GM23248 (cell line): ENCODE measurements at places on chromosomes 6 and 20. TPM values are rescaled to one million over a fixed set of nuclear protein-coding genes. Genes with fewer than 3 reads are reported as not detected.

The PERP gene
- 24.8 and 28.5 TPM in 2 replicates for total RNA-seq

DNA sequence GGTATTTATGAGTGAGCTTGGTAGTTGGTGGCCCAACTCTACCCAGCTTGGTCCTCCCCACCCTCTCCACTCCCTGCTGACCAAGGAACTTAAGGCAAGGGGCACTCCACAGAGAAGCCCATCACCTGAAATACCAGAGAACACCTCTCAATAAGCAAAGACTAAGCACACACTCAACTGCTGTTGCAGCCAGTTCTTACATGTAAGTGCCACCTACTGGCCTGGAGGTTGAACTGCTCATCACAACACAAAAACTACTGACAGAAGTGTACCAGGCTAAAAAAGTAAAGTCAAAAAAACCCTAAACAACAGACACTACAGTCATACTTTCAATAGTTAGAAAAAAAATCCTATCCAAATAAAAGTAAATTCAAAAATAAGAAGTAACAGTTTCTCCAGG is 146.2 kb downstream of the FAM83B start:
- H3K27me3 ChIP-seq, result no peaks in the 10 kb centered on the region
- peak; percentile 14 for DNase-seq
- H3K27ac ChIP-seq, result no peak overlapping the region

GRCh38 chr6:31727717-31728671 is 1.1 kb downstream of the DDAH2 start:
- peaks cover 35% of the 10 kb centered on the region for H3K36me3 ChIP-seq
- peak overlapping the region; percentile 75 for H3K4me3 ChIP-seq
- H3K27me3 ChIP-seq, result no peaks in the 10 kb centered on the region
- H3K4me1 ChIP-seq, result peaks cover 6% of the 10 kb centered on the region; the same call in 1 of the 2 replicates
- DNase-seq, result peak; percentile 57

- peaks cover 4% of the 10 kb centered on the region; the same call in 1 of the 2 replicates for H3K27me3 ChIP-seq
- no peaks in the 10 kb centered on the region for H3K4me1 ChIP-seq
- no peak overlapping the region for H3K4me3 ChIP-seq
- H3K36me3 ChIP-seq, result no peaks in the 10 kb centered on the region
These were observed 83.9 kb upstream of the BTBD3 start for GRCh38 chr20:11833825-11834224.

- peak; percentile 75 for DNase-seq
- peak overlapping the region; percentile 36; the same call in 1 of the 2 replicates for H3K4me3 ChIP-seq
- H3K27me3 ChIP-seq, result no peaks in the 10 kb centered on the region
- H3K4me1 ChIP-seq, result 0 out of 2 replicates have a peak, but pooled peaks cover 4% of the 10 kb centered on the region
- no peak overlapping the region for H3K27ac ChIP-seq
- no peaks in the 10 kb centered on the region for H3K36me3 ChIP-seq
These were observed 121.9 kb upstream of the ZFP64 start for GRCh38 chr20:52313341-52313963.

GRCh38 chr6:113353392-113353791 is 503.8 kb upstream of the MARCKS start:
- peak overlapping the region; percentile 75 for H3K27ac ChIP-seq
- peaks cover 49% of the 10 kb centered on the region for H3K4me1 ChIP-seq
- H3K27me3 ChIP-seq, result no peaks in the 10 kb centered on the region
- peak; percentile 29 for DNase-seq
- H3K4me3 ChIP-seq, result no peak overlapping the region
- no peaks in the 10 kb centered on the region for H3K36me3 ChIP-seq

DNA sequence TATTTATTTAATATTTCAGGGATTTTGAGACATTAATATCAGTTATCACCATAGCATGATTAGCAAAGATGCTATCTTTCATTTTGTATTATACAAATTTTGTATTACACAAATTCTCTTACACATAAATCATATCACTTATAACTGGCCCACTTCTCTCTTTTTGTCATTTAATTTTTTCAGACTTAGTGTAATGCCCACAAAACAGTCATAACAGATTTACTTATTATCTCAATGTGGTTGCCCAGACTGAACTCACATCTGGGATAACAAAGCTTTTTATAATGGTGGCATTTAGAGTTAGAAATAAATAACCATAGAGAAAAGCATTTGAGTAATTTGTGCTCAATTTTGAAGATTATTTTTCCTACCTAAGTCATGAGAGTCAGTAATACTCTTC is 148.3 kb downstream of the TFAP2B start:
- DNase-seq, result no peak
- no peaks in the 10 kb centered on the region for H3K27me3 ChIP-seq
- H3K4me3 ChIP-seq, result no peak overlapping the region
- H3K36me3 ChIP-seq, result no peaks in the 10 kb centered on the region
- H3K4me1 ChIP-seq, result no peaks in the 10 kb centered on the region

GRCh38 chr6:75076009-75076408 is 129.8 kb downstream of the COL12A1 start:
- H3K4me3 ChIP-seq, result no peak overlapping the region
- DNase-seq, result no peak
- H3K27ac ChIP-seq, result no peak overlapping the region
- H3K27me3 ChIP-seq, result no peaks in the 10 kb centered on the region

The CALHM4 gene
- not detected in 2 replicates for total RNA-seq

GRCh38 chr6:45619211-45619760 is 241.6 kb upstream of the SUPT3H start:
- no peaks in the 10 kb centered on the region for H3K36me3 ChIP-seq
- H3K4me1 ChIP-seq, result peaks cover 6% of the 10 kb centered on the region
- no peak for DNase-seq

- no peaks in the 10 kb centered on the region for H3K27me3 ChIP-seq
- H3K4me3 ChIP-seq, result peak overlapping the region; percentile 76
- no peaks in the 10 kb centered on the region for H3K36me3 ChIP-seq
- peak; percentile 43 for DNase-seq
- H3K4me1 ChIP-seq, result peaks cover 6% of the 10 kb centered on the region; the same call in 1 of the 2 replicates
These were observed 1.2 kb downstream of the PM20D2 start for GRCh38 chr6:89146718-89147700.

GRCh38 chr6:79872986-79873385 is 74.4 kb downstream of the ELOVL4 start:
- H3K36me3 ChIP-seq, result no peaks in the 10 kb centered on the region
- H3K27ac ChIP-seq, result peak overlapping the region; percentile 53
- H3K4me3 ChIP-seq, result no peak overlapping the region
- H3K4me1 ChIP-seq, result peaks cover 24% of the 10 kb centered on the region

The EPPIN gene
- total RNA-seq, result not detected in 2 replicates

DNA sequence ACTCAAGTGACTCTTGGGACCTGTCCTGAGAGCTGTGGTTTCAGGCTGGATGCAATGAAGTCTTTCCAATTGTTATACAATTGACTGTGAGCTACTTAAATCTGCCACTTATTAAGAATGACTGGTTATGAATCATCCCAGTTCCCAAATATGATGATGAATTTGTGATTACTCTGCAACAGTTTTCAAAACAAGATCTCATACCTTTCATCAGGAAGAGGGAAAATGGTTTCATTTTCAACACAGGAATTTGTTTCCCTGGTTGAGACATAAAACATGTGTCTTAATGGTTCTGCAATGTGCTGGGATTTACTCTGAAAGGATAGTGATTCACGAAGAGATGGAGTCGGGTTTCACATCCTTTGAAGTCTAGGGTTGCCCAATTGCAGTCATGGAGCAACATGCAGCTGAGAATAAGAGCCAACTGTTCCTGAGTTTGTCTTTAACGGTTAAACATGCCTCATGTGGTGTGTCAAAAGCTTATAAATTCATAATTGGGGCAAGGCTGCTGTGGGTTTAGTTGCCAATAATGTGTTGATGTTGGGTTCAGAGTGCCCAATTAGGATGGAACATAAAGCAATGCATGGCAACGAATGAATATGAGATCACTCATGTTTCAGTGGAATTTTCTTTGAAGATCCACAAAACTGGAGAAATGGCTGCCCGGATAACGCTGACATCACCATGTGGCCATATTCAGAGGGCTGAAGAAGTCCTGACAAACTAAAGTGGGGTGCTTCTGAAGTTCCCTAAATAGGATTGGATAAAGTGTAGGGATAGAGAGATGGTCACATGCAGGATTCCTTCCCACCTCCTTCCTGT is 41.0 kb downstream of the CYP24A1 start:
- peak; percentile 98 for DNase-seq
- H3K4me3 ChIP-seq, result peak overlapping the region; percentile 15
- peak overlapping the region; percentile 90 for H3K27ac ChIP-seq

The RBBP8NL gene
- total RNA-seq, result not detected in 2 replicates
